ENCODE measurements at places on chromosomes 2 and 18.

- DNase-seq = no peak
Observed at GRCh38 chr2:121038431-121038830, 246.6 kb downstream of the TFCP2L1 start.

GRCh38 chr2:214169736-214170135 is 241.1 kb upstream of the VWC2L start:
- no peak for DNase-seq

- no peak for DNase-seq
Observed at GRCh38 chr18:77992057-77992456, 742.4 kb downstream of the GALR1 start.

DNA sequence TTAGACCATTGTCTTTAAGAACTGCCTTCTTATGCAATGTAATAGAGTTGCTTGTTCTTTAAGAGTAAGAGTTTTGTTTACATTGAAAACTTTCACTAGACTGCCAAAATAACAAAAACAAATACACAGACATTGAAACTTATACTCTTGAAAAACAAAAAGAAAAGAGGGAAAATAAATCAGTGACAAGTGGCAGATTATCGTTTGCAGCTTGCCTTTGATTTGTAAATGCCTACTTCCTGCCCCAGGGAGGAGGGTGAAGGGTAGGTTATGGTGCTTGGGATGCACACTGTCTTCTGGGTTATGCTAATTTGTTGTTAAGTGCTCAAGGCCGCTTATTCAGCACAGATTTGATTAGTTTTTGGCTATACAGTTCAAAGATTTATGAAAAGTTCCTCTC is 198.7 kb downstream of the TGIF1 start:
- DNase-seq = no peak

- no peak for DNase-seq
Observed at GRCh38 chr18:24114924-24115549, 23.8 kb upstream of the CABYR start.

DNA sequence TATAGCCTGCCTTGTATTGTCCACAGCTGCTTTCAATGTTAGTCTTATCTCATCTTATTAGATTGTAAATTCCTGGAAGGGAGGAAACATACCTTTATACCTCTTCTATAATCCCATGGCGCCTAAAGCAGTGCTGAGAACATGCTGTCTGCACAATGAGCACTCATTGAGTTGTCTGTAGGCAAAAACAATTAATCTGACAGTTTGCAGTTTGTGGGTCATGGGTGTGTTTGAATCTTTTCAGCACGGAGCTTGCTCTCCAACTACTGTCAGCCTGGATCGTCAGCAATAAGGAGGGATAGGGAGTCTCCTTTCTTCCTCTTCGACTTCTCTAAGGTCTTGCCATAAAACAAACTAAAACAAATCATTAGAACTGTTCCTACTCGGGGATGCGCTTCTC is 26.5 kb upstream of the GREB1L start:
- no peak for DNase-seq

Measured in nephron progenitor cell (in vitro differentiated cells).